ENCODE measurements at places on chromosomes 7 and 10.

GRCh38 chr7:50358041-50358705 is 53.7 kb downstream of the IKZF1 start:
- DNase-seq: no peak

GRCh38 chr7:103811997-103812396 is 177.5 kb downstream of the RELN start:
- no peak for DNase-seq

GRCh38 chr7:6168477-6168868 is 104.0 kb downstream of the CYTH3 start:
- DNase-seq: no peak

GRCh38 chr10:104903433-104903832 is 262.3 kb downstream of the SORCS3 start:
- DNase-seq: no peak

DNA sequence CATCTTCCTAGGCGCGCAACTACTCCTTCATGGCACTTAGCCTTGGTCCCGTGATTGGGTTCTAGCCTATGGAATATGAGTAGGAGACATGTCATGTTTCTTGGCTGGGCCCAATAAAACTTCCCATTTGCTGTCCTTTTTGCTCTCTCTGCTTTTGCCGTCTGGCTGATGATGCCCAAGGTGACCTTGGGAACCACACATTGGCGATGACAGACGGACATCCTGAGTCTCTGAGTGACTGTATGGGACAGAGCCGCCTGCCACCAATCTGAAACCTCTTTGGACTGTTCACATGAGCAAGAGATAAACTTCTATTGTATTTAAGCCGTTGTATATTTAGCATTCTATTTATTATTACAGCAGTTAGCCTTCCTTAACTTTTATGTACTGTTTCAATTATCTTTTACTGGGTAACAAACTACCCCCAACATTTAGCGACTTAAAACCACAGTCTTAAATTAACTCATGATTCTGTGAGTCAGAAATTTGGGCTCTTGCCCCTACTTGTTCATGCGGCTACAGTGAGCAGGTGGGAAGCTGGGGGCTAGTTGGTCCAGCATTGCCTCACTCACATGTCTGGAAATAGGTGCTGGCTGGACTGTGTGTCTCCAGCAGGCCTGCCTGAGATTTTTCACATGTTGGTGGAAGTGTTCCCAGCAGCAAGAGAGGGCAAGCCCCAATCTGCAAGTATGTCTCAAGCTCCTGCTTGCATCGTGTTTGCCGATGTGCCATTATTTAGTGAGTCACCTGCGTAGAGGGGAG is 71.7 kb downstream of the NOD1 start:
- DNase-seq: no peak

GRCh38 chr10:7886056-7886455 is 67.8 kb downstream of the TAF3 start:
- DNase-seq: no peak

DNA sequence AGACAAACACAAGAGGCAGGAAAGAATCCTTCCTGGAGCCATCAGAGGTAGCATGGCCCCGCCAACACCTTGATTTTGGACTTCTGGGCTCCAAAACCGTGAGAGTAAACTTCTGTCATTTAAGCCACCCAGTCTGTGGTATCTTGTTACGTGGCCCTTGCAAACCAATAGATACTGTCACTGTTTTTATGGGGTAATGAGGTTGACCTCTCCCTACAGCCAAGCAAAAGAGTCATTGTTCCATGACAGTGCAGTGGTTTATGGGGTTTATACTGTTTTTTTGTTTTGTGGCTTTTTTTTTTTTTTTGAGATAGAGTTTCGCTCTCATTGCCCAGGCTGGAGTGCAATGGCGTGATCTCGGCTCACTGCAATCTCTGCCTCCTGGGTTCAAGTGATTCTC is 32.8 kb downstream of the KIAA1549 start:
- peak; percentile 56 for DNase-seq
